ENCODE measurements at places on chromosomes 11 and 22.
A peak's percentile ranks its signal among the peaks of the same experiment; 100 is the strongest.

- no peak for DNase-seq
These were observed 83.6 kb upstream of the CRTAM start for GRCh38 chr11:122754553-122755322.

GRCh38 chr11:74278721-74279161 lies 32.7 kb downstream of the P4HA3 start:
- peak; percentile 87 for DNase-seq

- DNase-seq, result no peak
These were observed 11.9 kb downstream of the IPO7 start for GRCh38 chr11:9396310-9396709.

DNA sequence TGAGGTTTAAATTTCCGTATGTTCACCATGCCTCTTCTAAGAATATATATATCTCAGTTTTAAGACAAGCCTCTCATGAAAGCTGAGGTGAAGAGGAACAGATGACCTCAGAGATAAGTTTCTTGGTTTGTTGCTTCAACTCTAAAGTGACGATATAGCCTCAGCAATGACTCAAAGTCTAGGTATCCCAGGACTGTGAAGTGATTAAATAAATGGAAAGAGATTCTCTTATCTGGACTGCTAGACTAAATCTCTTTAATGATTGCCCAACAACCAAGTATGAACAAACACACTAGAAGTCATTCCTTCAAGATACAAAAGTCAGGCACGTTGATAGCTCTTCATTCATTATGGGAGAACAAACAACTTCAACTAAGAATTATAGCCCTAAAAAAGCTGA lies 15.3 kb downstream of the CADM1 start:
- no peak for DNase-seq

GRCh38 chr22:42648368-42649245 lies 585 bp downstream of the CYB5R3 start:
- no peak for DNase-seq

GRCh38 chr11:55658608-55659007 lies 3.4 kb upstream of the OR4C6 start:
- DNase-seq, result no peak

- no peak for DNase-seq
These were observed 21.6 kb downstream of the PDGFB start for GRCh38 chr22:39223091-39223710.

DNA sequence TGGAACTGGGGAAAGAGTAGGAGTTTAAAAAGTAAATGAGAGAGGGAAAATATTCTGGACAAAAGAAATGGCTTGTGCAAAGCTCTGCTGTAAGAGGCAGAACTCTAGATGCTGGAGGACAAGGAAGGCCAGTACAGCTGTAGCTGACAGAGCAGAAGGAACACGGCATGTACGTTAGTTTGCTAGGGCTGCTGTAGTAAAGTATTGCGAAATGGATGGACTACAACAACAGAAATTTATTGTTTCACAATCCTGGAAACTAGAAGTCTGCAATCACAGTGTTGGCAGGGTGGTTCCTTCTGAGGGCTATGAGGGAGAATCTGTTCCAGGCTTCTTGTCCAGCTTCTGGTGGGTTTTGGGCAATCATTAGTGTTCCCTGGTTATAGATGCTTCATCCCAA lies 454.4 kb downstream of the NTM start:
- peak; percentile 18 for DNase-seq

- DNase-seq, result peak; percentile 60
These were observed at the start of gene RTN4RL2 for GRCh38 chr11:57460022-57460757. Gene RTN4RL2 (plus strand): TSS chr11:57460528. CDS start chr11:57460866, 338 bp downstream.

- DNase-seq, result peak; percentile 84
These were observed 104.7 kb upstream of the CARD18 start for GRCh38 chr11:105244160-105244825.

GRCh38 chr11:121244884-121245283 lies 47.7 kb upstream of the SC5D start:
- no peak for DNase-seq

DNA sequence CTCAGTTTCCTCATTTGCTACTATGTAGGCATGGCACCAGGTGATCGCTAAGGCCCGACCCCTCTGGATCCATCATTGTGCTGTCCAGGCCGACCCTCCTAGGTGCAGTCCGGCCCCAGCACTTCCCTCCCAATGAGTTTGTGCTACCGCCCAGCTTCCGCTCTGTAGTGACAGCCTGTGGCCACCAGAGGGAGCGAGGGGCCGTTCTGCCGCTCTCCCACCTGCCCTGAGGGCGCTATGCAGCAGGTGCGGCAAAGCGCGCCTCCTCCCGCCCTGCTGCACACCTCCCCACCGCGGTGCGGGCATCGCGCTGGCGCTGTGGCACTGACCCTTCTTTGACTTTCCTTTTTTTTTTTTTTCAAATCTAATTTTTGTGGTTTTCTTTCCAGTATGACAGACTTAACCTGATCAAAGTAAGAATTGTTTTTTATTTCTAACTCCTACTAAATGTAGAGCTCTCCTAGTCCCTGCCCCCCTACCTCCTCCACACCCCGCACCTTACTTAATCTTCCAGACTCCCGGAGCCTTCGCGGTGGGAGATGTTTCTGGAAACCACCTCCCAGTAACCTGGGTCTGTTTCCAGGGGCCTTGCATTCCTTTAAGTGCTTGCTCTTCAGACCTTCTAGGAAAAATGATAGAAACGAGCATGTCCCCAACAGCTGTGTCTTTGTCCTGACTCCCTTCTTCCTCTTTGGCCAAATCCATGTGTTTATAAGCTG lies 73.7 kb downstream of the SCN3B start:
- peak; percentile 67 for DNase-seq

Data from AG08395 (cell line).